D341Med (cell line): ENCODE measurements at places on chromosomes 3 and 15.

GRCh38 chr3:20608054-20608738 lies 422.2 kb upstream of the SGO1 start:
- DNase-seq, result no peak

DNA sequence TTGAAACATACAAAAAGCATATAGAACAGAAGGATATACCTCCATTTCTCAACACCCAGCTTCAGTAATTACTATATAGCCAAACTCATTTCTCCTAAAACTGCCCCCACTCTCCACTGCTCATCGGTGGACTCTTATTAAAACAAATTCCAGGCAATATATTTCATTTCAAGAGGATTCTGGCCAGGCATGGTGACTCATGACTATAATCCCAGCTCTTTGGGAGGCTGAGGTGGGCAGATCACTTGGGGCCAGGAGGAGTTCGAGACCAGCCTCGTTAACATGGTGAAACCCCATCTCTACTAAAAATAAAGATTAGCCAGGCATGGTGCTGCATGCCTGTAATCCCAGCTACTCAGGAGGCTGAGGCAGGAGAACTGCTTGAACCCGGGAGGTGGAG lies 40.9 kb downstream of the SNX4 start:
- no peak for DNase-seq

DNA sequence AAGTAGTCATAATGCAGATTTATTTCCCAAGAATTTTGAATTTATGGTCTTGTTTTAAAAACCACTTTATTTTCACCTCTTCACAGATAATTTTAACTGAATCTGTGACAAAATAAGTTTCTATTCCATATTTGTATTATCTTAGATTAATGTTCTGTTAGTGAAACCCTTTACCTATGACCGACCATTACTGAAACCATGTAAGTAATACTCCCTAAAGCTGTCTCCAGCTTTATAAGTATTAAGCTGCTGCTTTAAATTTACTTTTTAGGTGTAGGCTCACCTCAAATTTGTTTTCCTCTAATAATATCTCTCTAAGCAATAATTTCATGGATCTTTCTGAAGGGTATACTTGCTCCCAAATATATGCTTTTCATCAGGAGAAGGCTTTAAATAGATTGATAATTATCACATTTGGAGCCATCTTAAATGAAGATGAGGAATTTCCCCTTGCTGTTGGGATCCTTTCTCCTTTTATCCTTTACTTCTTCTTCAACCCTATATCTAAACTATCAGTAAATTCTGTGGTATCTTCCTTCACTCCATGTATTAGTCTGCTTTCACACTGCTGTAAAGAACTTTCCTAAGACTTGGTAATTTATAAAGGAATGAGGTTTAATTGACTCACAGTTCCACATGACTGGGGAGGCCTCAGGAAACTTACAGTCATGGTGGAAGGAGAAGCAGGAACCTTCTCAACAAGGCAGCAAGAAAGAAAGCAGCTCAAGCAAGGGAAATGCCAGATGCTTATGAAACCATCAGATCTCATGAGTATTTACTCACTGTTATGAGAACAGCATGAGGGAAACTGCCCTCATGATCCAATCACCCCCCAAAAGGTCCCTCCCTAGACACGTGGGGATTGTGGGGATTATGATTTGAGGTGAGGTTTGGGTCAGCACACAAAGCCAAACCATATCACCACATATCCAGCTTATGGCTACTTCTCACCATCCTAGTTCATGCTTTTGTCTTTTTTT lies 92.3 kb upstream of the P2RY1 start:
- DNase-seq, result no peak

DNA sequence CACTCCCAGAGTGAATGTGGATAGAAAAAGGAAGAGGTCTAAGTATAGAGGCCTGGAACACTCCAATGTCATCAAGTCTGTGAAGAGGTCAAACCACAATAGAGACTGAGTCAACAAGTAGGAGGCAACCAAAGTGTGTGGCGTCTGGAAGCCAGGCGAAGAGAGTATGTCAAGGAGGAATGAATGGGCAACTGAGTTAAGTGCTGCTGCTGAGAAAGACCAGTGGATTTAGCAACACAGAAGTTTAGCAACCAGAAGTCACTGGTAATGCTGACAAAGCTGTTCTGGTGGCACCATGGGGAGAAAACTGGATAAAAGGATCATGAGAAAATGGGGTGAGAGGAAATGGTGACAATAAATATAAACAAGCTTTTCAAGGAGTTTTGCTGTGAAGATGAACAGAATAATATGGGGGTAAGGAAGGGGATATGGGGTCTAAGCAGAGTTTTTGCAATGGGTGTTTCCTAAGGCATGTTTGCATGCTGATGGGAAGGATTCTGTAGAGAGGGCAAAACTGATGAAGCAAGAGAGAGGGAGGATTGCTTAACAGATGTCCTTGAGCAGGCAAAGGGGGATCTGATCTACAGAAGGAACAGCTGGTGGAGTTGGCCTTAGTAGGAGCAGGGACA lies 38.4 kb downstream of the PCOLCE2 start:
- no peak for DNase-seq

DNA sequence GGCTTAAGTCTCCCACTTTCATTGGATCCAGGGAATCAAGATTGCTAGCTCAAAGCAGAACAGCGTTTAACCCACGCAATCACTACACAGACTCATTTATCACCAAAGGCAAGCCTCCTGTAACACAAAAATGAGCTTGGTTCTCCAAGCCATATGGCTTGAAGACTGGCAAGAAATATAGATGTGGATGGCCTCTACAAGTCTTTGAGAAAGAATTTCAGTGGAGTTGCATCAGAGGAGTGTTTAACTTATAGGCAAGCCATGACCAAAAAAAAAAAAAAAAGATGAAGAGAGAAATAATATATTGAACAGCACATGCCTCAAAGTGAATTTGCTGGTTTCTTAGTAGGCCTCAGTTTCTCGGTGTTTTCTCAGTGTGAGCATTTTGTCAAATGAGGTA lies 27.3 kb downstream of the PDZRN3 start:
- DNase-seq, result no peak

- DNase-seq, result no peak
Measured at GRCh38 chr3:126445506-126445905, 30.2 kb downstream of the ZXDC start.

DNA sequence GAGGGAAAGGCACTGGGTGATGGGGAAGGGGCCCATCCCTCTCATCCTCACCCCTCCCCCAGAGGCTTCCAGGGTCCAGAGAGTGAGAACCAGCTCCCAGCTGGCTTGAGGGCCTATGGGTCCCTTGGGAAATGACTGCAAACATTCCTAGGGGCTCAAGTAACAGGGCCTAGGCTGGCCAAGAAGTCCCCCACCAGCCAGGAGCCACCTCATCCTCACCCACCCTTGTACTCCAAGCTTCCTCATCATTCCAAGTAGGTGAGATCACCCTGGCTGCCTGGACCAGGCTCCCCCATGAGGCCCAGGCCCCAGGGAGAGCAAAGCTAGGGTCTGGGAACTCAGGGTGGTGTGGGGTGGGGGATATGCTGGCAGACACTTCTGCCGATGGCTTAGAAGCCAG lies 14.8 kb downstream of the LOXL1 start:
- DNase-seq, result no peak

DNA sequence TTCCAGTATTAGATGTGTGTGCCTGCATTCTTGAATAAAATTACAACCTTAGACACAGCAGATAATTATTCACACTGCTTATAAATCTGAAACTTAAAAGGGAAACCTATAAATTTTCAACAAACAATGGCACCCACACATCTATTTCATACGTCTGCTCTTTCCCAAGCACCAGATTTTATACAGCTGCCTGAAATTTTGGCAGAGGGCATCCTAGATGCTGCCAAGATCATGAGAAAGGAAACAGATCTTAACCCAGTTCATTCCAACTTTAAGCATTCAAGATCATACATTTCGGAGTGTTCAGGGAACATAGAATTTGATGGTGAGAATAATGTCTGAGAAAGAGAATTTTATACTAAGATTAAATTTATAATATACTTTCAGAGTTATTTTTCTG lies 53.1 kb downstream of the CLDN1 start:
- DNase-seq, result no peak

DNA sequence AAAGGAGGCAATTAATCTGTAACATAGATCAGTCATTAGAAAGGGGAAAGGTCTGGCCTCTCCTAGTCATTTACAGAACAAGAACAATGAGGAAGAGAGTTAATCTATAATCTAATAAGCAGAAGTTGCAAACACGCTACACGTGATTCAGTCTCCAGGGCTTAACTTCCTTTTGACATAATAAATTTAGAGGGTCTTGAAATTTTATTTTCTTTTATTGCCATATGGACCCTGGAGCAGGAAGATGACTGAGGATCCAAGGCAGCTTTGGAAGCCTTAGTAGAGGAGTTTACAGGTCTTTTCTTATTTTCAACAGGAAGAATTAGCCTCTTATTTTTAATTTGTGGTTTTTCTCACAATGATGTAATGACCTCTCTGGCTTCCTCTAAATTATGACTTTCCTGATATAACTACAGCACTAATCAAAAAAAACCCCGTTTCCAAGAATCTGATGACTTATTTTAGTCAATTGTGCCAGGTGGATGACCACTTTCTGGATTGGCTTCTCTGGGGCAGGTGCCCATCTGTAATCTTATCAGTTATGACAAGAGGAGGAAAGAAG lies 32.2 kb downstream of the ADGRG7 start:
- DNase-seq, result no peak

- DNase-seq, result no peak
Measured at GRCh38 chr3:188021502-188022040, 132.4 kb upstream of the LPP start.

DNA sequence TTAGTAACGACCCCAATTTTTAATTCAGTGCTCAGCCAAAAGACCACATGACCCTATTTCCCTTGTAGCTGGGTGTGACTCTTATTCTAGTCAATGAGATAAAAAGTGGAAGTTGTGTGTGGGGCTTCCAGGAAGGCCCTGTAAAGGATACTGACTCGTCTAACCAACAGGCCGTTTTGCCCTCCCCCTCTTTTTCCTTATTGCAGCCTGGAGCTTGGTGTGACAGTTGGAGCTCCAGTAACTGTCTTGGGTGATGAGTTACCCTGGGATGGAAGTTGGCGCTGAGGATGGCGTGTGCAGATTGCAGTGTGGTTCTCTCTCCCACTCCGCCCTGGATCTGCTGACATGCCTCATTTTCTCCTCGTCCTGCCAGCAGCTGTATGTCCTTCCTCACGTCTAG lies 209.3 kb upstream of the PROK2 start:
- no peak for DNase-seq

DNA sequence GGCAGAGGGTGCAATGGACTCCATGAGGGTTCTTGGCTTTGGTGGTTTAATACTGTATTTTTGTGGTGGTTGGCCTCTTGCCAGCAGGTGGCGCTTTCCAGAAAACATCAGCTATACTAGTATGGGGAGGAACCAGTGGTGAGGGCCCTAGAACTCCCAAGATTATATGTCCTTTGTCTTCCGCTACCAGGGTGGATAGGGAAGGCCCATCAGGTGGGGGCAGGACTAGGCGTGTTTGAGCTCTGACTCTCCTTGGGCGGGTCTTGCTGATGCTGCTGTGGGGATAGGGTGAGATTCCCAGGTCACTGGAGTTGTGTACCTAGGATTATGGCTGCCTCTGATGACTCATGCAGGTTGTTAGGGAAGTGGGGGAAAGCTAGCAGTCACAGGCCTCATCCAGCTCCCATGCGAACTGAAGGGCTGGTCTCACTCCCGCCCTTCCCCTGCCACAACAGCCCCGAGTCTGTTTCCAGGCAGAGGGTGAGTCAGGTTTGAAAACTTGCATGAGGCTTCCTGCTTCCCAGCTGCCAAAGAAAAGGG lies 357.7 kb downstream of the OTOL1 start:
- DNase-seq, result no peak

GRCh38 chr3:105542282-105543019 lies 175.7 kb downstream of the ALCAM start:
- DNase-seq, result no peak

DNA sequence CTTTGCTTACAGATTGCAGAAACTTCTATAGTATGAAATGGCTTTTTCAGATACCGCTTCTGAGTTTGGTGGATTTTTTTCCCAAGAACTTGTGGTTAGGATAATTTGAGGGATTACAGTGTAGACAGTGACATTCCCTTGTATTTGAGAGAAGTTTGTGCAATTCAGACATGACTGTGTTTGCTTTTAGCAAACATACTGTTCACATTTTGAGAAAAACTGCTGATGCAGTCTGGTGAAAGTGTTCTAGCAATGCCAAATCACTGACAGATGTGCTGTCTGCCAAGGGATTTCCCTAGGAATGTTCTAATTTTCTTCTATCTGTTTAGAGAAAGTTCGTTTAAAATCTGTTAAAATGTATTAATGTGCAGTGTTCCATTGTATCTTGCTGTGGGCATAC lies 652.6 kb downstream of the FHIT start:
- DNase-seq, result no peak

DNA sequence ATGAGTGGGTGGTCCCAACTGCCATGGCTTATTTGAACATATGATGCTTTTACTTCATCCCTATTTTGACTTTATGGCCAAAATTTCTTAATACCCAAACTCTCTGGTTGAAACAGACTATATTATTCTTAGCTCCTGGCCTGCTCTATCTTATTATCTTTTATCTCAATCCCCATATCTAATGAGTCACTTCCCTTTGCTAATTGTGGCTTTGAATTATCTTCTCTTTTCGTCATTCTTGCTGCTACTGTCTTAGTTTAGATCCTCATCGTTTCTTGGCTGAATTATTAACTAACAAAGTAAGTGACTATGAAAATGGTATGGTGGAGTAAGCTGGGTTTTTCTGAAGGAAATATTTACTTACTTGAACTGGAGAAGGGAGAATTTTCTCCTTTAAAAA lies 28.2 kb upstream of the DNAJC19 start:
- no peak for DNase-seq

GRCh38 chr3:122635789-122636188 lies 44.9 kb upstream of the PARP14 start:
- DNase-seq, result no peak

GRCh38 chr3:173653781-173654180 lies 256.2 kb downstream of the NLGN1 start:
- no peak for DNase-seq

DNA sequence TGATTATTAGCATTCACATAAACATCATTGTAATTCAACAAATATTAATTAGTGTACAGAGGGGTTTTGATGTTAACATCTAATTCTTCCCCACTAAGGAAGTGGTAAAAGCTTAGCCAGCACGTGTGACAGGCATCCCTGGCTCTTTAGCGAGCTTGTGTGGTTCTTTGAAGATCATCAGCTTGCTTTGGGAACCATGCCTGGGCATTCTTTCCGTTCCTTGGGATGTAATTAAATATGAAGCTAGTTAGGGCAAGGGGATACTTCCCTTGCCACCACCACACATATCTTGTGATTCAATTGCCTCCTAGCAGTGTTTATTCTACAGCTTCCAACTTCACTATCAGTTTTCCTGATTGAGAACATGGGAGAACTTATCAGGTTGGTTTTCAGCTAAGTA lies 246.5 kb downstream of the MYRIP start:
- no peak for DNase-seq

GRCh38 chr3:133127381-133127780 lies 89.2 kb downstream of the TMEM108 start:
- DNase-seq, result no peak

- DNase-seq, result no peak
Measured at GRCh38 chr15:101246824-101247745, 4.8 kb downstream of the CHSY1 start.

DNA sequence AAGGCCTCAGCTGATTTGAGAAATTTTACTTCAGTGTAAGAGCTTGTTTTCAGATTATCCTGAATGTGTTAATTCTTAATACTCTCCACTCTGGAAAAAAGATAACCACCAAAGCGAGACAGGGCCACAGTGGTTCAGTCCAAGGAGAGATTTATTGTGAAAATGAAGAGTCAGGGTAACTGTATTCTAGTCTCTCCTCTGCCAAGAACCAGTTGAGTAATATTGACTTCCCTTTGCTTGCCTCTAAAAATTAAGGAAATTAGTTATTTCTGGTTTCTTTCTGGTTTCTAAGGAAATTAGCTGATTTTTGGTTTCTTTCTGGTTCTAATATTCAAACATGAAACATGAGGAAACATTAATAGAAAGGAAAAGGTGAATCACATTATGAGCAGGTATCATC lies 34.9 kb downstream of the PPP1R2 start:
- no peak for DNase-seq
